Activated CD8-positive, alpha-beta memory T cell treated with anti-CD3 and anti-CD28 coated beads for 24 hours (primary cell): ENCODE measurements at places on chromosomes 3 and 15.
A peak's percentile ranks its signal among the peaks of the same experiment; 100 is the strongest.

- no peak for DNase-seq
Observed at GRCh38 chr3:69338911-69339310, 47.0 kb downstream of the FRMD4B start.

GRCh38 chr3:4750306-4750968, 228.8 kb upstream of the BHLHE40 start:
- DNase-seq, result no peak

GRCh38 chr15:55742498-55742926, 440 bp downstream of the PRTG start:
- DNase-seq, result peak; percentile 67

DNA sequence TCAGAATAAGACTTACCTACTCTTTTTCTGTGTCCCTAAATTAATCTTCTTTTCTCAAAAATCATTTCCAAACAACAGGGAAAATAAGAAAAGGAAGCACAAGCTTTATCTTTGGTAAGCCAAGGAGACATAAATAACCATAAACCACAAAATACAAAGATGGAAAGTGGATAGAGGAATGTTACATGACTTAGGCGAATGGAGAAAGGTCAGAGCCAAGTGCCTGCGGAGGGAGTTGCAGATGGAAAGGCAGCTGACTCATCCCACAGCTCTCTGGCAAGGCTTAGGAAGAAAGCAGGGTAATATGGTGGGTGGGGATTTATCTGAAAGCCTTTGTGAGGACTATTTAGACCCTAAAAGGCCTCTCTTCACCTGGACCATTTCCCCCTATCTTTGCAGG, 72.8 kb downstream of the GALK2 start:
- no peak for DNase-seq

- no peak for DNase-seq
Observed at GRCh38 chr3:197505796-197506548, 49.8 kb downstream of the BDH1 start.

- DNase-seq, result no peak
Observed at GRCh38 chr3:137294839-137295238, 337.1 kb downstream of the IL20RB start.

GRCh38 chr15:100688549-100689120, 86.2 kb downstream of the ASB7 start:
- DNase-seq, result no peak

GRCh38 chr3:100045696-100046095, 68.6 kb downstream of the FILIP1L start:
- DNase-seq, result no peak

DNA sequence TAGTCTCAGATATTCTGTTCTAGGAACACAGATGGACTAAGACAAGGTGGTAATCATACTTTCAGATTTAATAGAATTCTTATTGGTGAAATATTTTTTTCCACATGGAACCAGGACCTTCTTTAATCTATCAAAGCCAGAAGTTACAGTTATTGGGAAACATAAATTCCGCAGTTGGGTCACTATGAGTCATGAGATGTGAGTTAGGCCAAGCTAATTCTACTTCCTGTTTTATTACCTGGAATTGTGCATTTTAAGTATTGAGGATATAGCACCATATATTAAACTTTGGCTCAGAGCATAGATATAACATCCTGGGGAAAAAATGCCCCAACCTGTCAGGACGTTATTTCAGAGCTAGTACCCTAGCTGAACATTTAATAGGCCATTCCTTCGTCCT, 96.4 kb upstream of the P3H2 start:
- DNase-seq, result no peak

- DNase-seq, result no peak
Observed at GRCh38 chr3:22862111-22862510, 341.0 kb upstream of the UBE2E2 start.

DNA sequence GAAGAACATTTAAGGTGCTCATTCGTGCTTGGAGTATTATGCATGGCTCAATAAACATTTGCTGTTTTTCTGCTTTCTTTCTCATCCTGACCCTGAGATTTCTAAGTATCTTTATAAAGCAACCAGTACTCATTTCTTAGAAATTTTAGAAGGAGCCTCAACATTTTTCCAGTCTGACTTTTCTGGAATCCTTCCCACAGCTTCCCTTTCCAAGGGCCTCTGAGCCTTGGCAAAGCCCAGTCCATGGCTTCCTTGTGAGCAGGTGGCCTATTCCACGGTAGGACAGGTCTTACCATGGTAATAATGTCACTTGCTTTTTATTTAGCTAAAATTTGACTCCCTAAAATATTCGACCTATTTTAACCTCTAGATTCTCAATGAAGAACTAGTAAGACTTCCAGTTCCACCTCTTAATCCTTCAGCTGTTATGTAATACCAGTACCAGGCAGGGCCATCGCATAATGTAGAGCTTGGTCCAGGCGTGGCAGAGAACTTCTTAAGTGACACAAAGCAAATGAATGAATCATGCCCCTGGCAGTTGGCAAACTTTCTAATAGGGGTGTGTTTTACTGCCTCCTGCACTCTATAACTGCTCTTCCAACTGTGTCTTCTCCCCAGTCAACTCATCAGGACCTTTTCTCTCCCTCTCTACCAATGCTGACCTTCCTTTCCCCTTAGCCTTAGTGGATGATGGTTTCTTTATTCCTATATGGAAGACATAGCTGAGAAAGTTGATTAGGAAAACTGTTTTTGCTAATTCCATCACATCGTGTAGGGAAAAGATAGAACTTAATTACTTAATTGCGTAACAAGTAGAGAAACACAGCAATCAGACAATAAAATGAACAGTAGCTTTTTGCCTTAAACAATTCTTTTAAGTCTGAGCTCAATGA, 894 bp upstream of the TM4SF4 start:
- no peak for DNase-seq

DNA sequence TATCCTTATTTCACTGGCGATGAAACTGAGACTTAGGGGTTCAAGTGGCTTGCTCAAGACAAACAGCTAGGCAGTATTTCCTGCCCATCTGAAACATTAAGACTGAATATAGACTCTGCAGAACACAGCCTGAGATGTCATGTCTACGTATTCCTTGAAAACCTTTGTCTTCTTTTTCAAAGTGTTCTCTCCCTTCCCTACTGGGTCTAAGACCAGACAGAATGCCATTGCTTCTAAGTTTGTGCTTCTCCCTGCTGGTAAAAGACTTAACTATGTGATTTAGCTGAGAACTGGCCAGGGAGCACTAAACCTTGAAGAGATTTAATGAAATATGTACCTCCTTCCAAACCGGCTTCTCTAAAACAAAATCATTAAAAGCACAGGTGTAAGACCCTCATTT, 9.9 kb downstream of the BCL6 start:
- no peak for DNase-seq

DNA sequence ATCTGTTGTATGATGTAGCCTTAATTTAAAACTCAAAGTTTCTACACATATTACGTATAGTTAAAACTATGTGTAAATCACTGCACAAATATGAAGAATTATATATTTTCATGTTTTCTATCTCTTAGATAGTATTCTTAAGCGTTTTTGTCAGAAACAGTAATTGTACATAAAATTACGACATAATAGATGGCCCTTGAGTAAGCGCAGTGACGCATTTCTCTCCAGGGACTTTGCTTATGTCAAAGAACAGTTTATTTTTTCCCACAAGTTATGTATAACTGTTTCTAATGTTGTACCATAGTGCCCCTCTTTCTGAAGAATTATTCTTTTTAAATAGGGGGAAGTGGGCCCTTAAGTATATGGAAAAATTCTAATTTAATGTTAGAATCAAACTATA, 934.0 kb downstream of the VGLL3 start:
- DNase-seq, result no peak

DNA sequence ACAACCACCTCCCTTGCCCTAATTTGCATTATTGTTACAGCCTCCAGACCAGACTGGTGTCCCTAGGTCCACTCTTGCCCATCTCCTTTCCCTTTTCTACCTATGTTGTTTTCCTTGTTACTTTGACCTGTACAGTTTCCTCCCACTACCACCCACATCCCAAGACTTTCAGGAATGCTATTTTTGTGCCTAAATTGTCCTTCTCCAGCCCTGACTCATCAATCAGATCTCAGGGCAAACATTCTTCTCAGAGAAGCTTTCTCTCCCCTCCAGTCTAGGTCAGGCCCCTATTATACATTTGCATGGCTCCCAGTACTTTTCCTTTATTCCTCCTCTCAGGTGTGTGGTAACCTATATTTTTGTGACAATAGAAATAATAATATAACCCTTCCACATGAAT, 241.5 kb downstream of the IGSF11 start:
- DNase-seq, result no peak

- no peak for DNase-seq
Observed at GRCh38 chr3:67863869-67864268, 209.5 kb upstream of the SUCLG2 start.

- no peak for DNase-seq
Observed at GRCh38 chr3:109648027-109648426, 310.7 kb upstream of the DPPA4 start.

GRCh38 chr3:149968216-149968615, 2.5 kb downstream of the PFN2 start:
- DNase-seq, result no peak

DNA sequence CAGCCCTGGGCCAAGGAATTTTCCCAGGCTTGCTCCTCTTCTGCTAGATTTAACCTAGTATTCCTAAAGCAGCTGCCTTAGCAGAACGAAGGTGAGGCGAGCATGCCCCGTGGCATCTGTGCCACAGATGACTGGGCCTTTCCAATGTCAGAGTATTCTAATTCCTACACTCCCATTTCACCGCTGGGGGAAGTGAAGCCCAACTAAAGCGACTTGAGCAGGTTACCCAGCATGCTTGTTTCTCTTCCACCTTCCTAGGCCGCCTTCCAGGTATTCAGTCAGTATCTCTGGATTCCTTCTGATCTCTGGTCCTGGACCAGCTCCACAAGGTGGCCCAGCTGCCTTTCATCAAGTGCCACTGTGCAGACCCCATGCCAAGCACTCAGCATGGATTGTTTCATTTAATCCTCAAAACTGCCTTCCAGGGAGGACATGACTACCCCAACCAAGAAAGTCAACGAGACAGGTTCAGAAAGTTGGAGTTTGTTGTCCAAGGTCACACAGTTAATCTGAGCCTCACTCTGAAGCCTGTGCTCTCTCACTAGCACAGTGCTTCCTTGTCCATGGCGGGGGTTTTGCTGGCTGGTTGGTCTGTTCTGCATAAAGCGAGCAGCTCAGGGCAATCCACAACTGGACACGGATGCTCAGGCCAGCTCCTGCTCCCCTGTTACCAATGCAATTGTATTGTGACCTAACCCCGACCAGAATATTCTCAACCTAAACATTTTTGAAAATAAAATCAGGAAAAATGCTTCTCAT, 15.1 kb downstream of the MYO5C start:
- DNase-seq, result no peak

- DNase-seq, result no peak
Observed at GRCh38 chr3:195114786-195115599, 156.0 kb downstream of the XXYLT1 start.

DNA sequence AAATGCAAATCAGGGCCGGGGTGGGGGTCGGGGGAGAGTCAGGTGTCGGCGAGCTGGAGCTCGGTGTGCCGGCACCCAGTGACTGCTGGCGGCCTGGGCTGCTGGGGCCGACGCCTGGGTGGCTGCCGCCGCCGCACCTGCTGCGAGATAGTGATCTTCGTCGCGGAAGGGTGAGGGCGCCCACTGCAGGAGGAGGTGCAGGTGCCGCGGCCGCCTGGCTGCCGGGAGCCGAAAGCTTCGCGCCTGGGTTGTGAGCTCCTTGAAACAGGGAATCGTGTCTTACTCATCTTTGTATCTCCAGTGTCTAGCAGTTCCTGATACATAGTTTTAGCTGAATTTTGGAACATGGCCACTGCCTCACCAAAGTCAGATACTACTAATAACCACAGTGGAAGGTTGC, 64.0 kb upstream of the CPOX start:
- peak; percentile 65 for DNase-seq

DNA sequence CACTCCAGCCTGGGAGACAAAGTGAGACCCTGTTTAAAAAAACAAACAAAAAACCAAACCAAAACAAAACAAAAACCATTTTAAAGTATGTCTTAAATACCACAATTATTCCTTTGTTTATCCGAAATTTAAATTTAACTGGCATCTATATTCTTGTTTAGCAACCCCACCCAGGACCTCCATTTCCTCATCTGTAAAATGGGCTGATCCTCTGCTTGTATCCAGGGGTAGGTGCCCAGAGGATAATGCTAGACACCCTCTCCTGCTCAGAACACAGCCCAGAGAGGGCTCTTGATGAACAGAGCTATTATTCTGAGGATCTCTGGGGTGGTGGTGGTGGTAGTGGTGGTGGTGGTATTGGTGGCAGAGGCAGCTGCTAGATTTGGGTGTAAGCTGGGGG, 9.8 kb downstream of the SH2D7 start:
- DNase-seq, result no peak

DNA sequence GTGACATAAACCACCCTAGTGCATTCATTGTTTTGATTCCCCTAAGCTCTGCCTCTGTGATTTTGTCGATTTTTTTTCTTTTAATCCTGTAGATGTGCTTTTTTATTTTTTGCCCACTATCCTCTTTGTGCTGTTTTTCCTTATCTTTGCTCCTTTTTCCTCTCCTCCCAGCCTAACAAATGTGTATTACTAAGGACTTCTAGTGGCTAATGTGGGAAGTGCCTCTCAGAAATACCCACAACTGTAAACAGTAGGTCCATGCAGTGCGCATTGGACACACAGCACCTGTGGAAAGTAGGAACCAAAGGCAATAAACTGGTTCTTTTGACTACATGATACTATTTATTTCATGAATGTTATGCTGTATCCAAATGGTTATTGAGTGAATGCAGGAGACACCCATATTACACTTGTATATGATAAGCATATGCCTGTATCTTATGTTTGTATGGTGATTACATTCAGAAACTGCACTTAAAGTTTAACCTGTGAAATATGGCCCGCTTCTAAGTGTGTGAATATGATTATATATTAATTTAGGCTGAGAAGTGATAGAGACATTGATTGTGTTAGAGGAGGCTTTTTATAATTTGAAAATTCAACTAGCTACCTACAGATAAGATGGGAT, 147.8 kb downstream of the PLCL2 start:
- DNase-seq, result no peak

- DNase-seq, result no peak
Observed at GRCh38 chr3:193731656-193732055, 138.6 kb downstream of the OPA1 start.

GRCh38 chr3:191383124-191383523, 52.8 kb upstream of the UTS2B start:
- DNase-seq, result no peak

DNA sequence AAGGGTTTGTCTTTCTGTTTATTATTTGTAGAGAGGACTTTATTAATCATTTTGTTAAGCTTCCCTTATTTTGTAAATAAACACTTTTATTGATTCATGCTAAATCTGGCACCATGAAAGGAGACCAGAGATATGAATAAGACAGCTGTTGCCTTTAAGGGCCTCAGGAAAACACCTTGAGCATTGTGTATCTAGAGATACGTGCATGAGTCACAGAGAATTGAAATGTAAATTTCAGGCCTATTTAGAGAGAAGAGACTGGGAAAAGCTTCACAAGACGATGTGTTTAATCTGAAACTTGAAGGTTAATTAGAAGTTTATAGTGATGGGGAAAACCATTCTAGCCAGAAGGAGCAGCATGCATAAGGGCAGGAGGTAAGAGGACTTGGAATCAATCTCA, 28.6 kb upstream of the UTS2B start:
- DNase-seq, result no peak

GRCh38 chr3:77042882-77043281, 3.0 kb downstream of the ROBO2 start:
- DNase-seq, result no peak
